Stimulated activated CD4-positive, alpha-beta T cell treated with anti-CD3 and anti-CD28 coated beads, Interleukin-1b, Interleukin-23, amount 100 ng/mL, for 1 hour (primary cell): ENCODE measurements at places on chromosomes 11 and 22.

DNA sequence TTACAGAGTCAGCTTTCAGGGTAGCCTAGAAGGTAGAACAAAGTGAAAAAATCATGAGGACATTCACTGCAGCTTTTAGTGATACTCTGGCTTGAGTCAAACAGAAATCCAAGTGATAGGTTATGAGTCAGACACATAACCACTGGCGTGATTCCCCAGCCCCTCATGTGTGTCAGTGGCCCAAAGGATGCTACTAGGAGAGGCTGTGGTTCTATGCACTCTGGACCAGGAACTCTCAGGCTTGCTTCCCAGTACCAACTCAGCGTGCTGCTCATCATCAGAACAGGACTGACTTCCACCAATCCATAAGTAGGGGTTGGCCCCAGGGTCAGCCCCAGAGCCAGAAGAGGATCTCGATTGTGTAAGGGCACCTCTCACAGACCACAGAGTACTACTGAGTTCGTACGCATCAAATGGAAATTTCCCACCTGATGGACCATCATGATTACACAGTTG, 116.8 kb downstream of the MED15 start:
- no peak for DNase-seq

GRCh38 chr11:107962181-107962580, 33.9 kb downstream of the RAB39A start:
- no peak for DNase-seq

- DNase-seq = no peak
Observed at GRCh38 chr22:19396934-19397733, 34.4 kb downstream of the HIRA start.

DNA sequence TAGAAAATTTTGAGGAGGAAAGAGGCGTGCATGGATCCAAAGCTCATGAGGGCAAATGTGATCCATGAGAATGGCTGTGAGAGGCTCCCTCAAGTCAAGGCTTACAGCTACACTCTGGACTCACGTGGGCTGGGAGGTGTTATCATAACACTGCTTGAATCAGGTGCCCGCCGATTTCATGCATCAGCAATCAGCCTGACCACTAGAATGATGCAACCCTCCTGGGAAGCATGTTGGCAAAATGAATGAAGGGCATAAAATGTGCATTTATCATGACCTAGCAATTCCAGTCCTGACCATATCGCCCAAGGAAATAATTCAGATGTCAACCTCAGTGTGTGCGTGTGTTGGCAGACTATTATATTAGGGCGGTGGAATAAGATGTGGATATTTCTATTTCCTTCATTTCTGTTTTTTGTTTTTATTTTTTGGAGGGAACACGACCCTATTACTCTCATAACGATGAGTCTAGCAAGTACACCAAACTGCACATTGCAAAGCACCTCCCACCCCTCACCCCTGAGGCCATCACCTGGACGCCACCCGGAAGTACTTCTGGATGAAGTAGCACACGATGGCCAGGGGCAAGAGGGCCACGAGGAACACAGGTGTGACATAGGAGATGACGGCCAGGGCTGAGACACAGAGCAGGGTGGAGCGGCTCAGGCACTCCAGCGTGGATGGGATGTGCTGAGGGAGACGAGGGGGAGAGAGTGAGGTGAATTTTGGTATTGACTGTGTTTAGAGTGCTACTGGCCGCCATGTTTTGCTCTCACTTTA, 15.7 kb upstream of the KCNJ11 start:
- no peak for DNase-seq

- no peak for DNase-seq
Observed at GRCh38 chr11:68505596-68505995, 45.0 kb downstream of the PPP6R3 start.

DNA sequence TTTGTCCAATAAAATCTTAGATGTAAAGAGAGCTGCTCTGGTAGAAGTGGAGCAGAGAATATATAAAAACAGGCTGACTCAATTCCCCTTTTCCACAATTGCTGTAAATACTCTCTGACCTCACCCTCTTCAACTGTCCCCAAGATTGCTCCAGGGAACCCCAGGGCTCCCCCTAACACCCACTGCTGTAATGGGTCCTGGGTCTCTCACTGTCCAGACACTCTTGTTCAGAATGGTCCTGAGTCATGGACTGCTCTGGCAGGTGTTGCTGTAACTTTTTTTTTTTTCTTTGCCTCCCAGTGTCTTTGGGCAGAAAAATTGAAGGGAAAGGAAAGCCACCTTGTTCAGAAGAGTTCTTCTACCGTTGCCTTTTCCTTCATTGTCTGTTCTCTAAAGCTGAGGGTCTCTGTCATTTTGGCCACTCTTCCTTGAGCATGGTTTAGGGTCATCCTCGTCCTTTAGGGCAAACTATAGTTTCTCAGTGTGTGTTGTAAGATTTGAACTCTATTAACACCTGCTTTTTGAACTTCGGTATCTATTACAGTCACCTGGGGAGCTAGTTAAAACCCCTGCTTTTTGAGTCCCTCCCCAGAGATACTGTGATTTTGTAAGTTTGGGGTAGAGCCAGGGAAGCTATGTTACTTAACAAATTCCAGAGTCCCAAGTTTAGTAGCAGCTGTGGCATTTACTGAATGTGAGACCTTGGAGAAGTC, 209.5 kb downstream of the NAV2 start:
- DNase-seq = no peak

- DNase-seq = no peak
Observed at GRCh38 chr11:128766591-128767081, 72.8 kb downstream of the FLI1 start.

GRCh38 chr11:125464270-125464662, 31.8 kb downstream of the FEZ1 start:
- no peak for DNase-seq

DNA sequence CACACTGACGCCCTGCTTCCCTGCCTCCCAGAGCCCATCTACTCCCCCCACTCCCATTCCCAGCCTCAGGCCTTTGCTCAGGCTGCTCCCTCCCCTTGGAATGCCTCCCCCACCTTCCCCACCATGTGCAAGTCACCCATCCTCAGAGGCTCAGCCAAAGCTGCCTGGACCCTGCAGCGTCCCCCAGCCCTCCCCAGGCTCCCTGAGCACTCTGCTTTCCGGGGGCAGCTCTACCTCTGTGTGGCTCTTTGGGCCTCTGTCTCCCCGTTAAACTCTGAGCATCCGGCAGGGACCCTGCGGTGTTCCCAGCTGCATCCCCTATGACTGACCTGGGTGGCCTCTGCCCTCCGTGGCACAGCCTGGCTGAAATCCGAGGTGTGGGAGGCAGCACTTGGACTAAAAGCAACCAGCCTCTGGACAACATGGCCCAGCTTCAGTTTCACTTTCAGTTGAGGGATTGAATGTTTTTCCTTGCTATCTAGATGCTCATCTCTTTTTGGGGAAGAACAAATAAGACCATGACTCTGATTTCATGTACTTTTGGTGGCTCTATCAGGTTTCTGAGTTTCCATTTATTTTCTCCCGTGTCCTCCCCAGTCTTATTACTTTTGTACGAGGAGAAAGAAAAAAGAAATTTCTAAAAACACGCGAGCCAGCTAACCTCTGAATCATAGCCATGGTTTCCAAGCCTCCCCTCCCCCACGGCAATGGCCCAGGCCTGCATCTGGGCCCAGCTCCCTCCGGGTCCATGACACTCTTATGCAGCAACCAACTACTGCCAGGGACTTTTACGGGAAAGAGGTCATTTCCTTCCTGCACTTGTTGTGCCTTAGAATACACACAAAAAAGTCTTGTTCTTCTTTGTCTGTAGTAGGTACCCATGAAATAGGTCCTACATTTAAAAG, 3.8 kb downstream of the APOL3 start:
- no peak for DNase-seq

- no peak for DNase-seq
Observed at GRCh38 chr11:18987454-18988231, 48.4 kb upstream of the MRGPRX1 start.

DNA sequence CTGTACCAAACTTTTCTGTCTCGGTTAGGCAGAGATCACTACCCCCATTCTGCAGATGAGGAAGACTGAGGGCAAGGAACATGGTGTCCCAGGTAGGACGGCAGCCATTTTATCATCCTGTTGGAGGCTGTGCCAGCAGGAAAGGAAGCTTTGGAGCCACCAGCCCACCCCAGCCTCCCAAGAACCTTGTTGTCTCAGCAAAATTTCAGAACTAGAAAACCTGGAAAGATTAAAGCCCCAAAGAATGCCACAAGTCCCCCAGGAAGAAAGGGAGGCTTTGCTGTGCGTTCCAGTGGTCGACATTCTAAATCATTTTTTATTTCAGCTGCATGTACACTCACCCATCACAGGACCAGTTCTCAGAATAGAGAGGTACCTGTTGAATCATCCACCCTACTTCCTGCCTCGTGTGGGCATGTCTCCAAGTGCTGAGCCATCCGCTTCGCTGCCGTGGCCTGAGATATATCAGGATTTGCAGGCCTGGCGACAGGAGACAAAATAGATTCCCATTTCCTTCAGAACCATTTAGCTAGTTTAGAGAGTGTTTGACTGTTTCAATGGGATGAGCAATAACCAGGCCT, 13.0 kb upstream of the EIF3D start:
- no peak for DNase-seq

GRCh38 chr11:124762624-124763155, 600 bp upstream of the ESAM start:
- DNase-seq = no peak

DNA sequence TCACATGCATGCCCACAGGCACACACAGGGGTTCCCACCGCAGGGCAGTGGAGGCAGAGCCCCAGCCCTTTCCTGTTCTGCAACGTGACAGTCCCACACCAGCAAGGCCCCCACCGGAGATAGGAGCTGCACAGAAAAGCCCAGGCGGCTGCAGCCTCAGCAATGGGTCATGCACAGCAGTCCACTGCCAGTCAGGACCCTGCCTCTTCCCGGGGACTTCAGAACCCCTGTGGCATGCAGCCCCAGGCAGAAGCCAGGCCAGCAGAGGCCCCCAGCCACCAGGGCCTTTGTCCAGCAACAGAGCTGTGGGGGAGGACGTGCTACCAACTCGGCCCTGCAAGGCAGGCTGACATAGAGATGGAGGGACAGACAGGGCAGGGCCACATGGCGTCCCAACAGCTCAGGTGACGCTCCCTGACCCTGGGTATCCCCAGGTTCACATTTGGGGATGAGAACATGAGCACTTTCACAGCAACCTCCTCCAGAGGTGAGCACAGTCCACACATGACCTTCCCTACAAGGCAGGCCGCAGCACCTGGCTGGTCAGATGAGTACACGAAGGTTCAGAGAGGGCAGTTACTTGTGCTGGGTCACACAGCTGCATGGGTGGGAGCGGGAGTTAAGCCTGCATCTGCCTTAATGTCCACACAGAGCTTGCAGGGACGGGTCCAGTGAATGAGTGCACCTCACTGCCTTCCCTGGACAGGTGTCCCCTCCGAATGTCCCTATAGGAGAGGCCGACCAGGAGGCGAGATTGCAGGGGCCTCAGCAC, 87.3 kb downstream of the CELSR1 start:
- no peak for DNase-seq

GRCh38 chr11:10580623-10581022, 12.2 kb upstream of the LYVE1 start:
- DNase-seq = no peak

GRCh38 chr22:47130883-47131631, 368.6 kb downstream of the TBC1D22A start:
- no peak for DNase-seq

DNA sequence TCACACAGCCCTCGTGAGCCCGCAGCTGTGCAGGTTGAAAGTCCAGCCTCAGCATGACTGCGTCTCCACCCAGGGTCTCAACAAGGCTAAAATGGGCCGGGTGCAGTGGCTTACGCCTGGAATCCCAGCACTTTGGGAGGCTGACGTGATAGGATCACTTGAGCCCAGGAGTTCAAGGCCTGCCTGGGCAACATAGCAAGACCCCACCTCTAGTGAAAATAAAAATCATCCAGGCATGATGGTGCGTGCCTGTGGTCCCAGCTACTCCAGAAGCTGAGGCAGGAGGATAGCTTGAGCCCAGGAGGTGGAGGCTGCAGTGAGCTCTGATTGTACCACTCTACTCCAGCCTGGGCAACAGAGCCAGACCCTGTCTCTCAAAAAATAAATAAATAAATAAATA, 100.8 kb upstream of the PRR5 start:
- no peak for DNase-seq

- DNase-seq = no peak
Observed at GRCh38 chr11:112334381-112334780, 73.7 kb upstream of the PLET1 start.

GRCh38 chr22:45271667-45272201, 13.0 kb upstream of the UPK3A start:
- no peak for DNase-seq

DNA sequence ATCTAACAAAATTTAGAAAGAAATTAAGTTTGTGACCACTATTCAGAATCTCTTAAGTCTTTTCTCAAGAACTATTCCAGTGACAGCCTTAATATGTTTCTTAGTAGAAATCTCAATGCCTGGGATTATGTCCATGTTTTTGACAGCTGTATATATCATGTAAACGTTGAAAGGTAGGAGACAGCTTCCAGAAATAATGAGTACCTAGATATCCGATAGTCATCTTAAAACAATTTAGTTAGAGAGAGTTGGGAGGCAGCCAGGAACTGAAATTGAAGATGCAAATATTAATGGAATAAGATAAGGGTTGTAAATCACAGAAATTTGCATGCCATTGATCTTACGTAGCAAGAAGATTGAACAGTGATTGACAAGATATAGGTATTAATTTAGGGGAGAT, 955.2 kb downstream of the JRKL start:
- no peak for DNase-seq

- no peak for DNase-seq
Observed at GRCh38 chr11:88813233-88813915, 252.4 kb downstream of the GRM5 start.

- peak; percentile 7 for DNase-seq
Observed at GRCh38 chr11:110173811-110174644, 80.8 kb downstream of the ZC3H12C start.

DNA sequence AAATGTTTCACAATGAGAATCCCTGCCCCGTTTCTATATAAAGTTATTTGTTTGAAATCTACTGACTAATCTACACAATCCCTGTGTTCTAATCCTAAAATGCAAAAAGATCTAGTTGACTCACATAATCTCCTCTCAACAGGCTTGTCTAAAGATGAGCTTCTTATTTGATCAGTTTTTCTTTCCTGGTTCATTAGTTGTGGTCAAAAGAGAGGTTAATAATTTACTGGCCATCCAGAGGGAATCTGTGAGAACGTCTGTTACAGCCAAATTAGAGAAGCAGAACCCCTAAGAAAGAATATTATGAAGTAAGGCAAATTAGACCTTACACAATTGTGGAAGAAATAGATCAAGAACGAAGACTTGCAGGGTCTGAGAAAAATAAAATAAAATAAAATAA, 173.7 kb upstream of the ANO3 start:
- no peak for DNase-seq
